NCI-H2081 treated with DMSO at 0.1 percent for 48 hours (cell line): ENCODE measurements at places on chromosomes 3 and 15.
A peak's percentile ranks its signal among the peaks of the same experiment; 100 is the strongest.

DNA sequence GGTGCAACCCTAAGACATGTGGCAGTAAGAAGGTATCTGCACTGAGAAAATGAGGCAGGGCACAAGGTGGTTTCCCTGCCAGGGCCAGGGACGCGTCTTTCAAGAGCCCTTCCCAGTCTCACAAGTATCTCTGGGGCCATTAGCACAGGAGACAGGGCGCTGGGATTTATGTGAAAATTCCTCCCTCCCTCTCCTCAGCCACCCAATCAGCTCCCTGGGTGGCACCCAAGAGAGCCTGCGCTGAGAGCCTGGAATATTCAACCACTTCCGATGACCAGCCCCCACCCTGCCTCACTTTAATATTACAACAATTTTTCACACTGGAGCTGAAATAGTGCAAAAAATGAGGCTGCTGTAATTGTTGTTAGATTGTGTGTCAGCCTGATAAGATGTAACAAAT, 26.1 kb downstream of the SEC61A1 start:
- DNase-seq = no peak

GRCh38 chr3:155745795-155746550, 1.1 kb upstream of the PLCH1 start:
- peak; percentile 60 for DNase-seq

GRCh38 chr15:52733088-52733487, 53.9 kb upstream of the ATOSA start:
- DNase-seq = no peak

DNA sequence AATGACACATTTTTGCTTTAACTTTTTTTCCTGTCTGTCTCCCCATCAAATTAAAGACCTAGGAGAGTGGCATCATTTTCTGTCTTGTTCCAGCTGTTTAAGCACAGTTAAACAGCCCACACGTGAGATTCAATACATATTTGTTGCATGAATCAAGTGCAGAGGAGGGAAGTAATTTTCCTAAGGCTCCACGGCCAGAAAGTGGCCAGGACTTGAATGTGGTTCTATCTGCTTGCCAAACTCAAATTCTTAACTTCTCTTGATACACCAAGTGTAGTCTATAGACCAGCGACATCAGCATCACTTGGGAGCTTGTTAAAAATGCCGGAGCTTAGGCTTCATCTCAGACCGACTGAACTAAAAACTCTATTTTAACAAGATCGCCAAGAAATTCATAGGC, 724.8 kb upstream of the CFAP20DC start:
- DNase-seq = no peak

GRCh38 chr3:135621184-135621920, 344.2 kb upstream of the PPP2R3A start:
- no peak for DNase-seq

GRCh38 chr15:51752888-51753287, 1.5 kb downstream of the TMOD2 start:
- no peak for DNase-seq

DNA sequence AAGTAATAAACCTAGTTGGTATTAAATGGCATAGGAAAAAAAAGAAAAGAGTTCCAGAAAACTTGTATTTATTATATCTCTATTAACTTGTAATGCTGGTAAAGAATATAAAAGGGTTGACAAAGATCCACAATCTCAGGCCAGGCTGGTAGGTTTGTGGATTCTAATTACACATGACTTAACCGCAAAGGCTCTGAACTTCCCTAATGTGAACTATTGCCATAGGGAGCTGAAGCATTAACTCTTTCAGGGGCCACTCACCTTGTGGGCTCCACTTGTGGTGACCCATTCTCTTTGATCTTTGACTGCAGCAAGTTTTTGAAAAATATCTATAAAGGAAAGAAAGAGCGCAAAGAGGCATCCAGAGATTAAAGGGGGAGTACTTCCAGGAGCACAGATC, 58.5 kb downstream of the NEK10 start:
- DNase-seq = no peak

- no peak for DNase-seq
Observed at GRCh38 chr3:116707531-116707930, 2.0 kb upstream of the TUSC7 start.

DNA sequence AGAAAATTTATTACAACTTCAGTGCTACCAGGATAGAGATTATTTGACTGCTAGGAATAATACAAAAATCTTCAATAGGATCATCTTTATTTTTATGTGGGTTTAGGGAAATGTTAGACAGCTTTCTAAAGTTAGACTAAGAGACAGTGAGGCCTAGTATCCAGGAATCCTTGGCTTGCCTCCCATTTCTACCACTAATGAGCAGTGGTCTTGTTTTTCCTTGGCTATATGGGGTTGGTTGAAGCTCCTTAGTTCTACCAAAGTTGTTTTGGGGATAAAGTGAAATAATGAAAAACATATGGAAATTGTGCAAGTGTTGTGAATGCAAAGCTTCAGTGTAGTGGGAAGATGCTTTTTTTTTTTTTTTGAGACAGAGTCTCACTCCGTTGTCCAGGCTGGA, 16.8 kb downstream of the AP4E1 start:
- DNase-seq = no peak

DNA sequence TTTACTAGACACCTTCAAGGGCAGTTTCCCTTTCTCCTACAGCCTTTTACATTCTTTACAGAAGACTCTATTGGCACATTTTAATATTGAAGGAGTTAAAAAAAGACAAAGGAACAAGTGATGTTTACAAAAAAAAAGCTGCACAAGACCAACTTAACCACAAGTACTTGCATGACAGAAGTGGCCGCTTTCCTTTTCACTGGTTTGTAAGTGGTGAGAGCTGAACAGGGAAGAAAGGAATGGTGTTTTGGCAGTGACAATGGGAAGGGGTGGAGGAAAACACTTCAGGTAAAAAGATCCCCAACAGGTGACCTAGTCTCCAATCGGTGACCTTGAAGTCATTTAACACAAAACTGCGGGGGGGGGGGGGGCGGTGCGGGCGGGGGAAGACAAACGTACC, 1.1 kb downstream of the WDR72 start:
- no peak for DNase-seq

GRCh38 chr3:64726414-64727090, 38.8 kb upstream of the ADAMTS9 start:
- no peak for DNase-seq

DNA sequence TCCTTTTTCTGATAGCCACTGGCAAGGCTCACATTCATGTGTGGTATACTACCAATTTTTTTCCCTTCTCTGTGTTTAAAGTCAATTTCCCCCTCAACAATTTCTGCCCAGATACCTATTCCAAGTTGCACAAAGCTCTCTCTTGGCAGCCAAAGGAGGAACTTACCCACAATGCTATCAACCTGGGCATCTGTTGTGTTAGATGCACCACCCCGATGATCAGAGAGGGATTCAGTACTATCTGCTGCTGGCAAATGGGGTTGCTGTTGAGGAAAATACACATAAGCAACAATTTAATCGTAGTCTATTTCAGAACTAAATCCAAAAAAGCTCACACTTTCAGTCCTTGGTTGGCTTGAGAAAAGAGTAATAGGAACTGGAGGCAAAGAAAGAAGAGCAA, 46.1 kb downstream of the AAGAB start:
- DNase-seq = no peak

- DNase-seq = no peak
Observed at GRCh38 chr3:171228240-171228639, 201.7 kb upstream of the SLC2A2 start.

DNA sequence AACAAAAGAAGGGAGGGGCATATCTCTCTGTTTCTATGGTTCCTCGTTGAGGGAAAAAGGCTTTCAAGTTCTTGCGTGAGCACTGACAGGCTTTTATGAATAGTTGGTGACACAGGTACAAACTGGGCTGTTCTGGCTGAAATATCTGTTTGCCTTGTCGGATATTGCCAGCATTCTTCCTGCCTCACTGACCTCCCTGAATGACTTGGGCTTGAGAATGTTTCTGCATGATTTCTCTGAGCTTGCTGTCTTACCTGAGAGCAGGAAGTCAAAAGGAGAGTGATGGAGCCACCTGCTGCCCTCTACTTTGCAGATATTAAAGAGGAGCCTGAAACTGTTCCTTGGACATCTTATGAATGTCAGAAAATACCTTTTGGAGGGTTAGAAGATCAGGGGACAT, 4.8 kb downstream of the GCNT3 start:
- no peak for DNase-seq

GRCh38 chr3:38311941-38312340, 29.8 kb downstream of the SLC22A14 start:
- no peak for DNase-seq

DNA sequence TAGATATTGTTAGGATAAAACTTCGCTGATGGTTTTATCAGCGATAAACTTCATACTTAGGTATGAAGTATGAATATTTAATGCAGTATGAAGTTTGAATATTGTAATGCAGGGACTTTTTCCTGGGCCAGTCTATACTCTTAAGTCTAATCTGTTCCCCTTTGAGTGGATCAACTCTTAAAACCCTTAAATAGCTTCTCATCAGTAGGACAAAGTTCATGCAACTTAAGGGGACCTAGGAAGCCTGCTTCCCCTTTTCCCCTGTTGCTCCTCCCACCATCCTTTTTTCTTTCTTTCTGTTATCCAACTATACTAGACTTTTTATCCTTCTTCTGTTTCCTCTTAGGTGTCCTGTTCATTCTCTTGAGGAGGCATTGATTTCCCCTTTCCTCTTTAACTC, 78.7 kb downstream of the MITF start:
- DNase-seq = no peak

- no peak for DNase-seq
Observed at GRCh38 chr15:90291679-90292356, 26.3 kb downstream of the NGRN start.

DNA sequence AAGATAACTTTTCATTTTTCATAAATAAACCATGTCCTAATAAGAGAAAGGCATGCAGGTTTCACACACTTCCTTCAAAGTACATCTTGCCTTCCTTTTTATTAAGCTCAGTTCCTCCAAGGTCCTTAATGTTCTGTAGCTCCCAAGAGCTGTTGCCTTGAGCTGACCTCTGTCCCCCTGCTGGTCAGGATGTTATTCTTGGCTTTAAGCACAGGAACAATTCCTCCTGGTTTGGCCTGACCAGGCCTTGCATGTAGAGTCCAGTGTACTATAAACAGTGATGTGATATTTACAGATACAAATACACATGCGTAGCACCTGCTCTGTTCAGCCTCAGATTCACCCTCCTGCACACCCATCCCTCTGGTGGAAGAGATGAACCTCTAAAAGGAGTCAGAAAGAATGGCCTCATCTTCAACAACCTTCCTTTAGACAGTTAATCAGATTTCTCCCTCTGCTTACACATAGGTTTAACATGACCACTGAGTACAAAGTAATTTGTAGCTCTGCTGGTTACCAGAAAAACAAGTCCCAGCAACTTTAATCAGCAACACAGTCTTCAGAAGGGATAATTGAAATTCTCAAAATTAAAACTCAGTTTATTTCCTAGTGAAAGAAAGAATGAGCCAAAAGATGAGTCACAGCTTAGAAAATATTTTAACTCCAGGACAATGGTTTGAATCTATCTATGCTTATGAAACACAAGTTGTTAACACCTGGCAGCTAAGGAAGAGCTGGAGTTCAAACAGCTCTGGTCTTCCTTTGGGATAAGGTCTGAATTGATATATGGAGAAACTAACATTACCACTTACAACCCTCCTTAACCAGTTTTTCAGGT, 46.5 kb downstream of the PTPN9 start:
- no peak for DNase-seq

DNA sequence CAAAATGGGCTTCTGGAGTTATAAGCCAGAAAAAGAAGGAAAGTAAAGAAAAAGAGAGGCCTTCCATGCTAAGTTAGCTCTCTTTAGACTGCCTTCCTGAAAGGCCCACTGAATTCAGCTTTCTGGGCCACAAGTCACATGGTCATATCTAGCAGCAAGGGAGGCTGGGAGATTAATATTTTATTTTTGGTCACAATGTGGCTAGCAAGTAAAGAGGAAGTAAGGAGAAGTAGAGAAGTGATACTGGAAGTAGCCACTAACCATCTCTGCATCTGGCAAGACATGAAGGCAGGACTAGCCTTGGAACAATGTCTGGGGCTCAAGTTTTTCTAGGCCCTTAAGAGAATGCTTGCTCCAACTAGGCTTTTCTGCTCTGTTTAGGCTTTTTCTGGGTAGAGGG, 81.8 kb upstream of the UBE2E1 start:
- no peak for DNase-seq

DNA sequence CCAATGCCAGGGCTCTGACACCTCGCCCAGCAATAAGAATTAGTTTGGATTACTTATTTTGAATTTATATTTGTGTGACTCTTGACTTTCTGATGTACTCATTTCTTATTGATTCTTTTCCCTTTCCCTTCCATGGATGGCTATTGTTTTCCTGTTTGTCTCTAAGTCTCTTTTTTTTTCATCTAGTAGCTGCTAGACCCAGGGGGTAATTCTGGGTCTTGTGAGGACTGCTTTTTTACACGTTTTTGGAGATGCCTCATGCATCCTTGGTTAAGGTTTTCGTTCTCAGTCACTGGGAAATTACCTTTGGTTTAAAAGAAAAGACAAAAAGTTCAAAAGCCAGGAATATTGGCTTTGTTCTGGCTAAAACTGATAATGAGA, 70.2 kb upstream of the STRIT1 start:
- no peak for DNase-seq

DNA sequence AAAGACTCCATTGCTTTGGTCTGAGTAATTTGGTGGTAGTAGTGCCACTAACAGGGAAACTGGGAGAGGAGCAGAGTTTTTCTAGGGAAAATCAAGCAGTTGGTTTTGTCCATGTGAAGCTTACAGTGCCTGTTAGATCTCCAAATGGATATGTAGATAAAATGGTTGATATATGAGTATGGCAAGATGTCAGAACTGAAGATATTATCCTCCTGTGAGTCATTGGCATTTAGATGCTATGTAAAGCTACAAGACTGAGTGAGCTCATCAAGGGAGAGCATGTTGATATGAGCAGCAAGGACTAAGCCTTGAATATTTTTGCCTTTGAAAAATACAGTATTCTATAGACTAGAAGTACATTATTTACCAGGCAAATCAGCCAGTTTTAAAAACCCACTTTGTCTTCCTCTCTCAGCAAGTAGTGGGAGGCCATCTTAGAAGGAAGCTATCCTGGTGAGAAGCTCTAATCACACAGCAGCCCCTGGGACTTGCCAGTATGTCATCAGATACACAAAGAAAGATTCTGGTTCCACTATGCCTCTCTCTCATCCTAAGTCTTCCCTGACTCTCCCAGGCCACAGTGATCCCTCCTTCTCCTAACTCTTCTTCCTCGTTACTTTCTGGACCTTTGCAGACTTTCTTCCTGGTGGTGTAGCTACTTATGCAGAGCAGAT, 77.4 kb upstream of the ANKRD28 start:
- DNase-seq = no peak
